ENCODE measurements at places on chromosomes 4 and X.

DNA sequence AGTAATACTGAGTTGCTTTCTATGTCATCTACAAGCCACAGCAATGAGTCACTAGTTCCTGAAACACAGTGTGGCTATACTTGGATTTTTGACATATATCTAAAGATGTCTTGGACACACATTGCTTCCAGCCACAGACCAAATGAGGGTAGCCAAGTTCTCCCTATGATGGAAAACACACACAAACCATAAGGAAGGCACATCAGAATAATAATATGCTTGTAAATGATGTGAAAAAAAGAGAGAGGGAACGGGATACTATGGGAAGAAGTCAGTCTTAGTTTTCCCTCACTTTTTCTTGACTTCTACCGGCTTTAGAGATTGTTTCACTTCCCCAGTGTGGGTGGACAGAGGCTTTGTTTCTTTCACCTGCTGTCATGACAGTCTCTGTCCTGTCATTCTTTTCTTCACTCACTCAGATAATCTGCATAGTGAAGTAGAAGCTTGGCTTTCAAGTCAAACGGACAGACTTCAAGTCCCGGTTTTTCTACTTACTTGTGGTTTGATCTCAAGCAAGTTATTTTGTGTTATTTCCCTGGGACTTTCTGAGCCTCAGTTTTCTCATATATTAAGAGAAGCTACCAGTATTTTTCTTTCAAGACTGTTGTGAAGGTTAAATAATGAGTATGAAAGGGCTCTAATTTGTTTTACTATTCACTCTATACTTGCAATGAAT, 34.7 kb downstream of the P2RY10 start:
- DNase-seq: no peak

- DNase-seq: no peak
These were observed 397.0 kb downstream of the GPAT3 start for GRCh38 chr4:83932750-83933391.

- peak; percentile 41 for DNase-seq
These were observed 6.0 kb downstream of the HMGN5 start for GRCh38 chrX:81195712-81196111.

GRCh38 chr4:13584481-13584880, 40.2 kb upstream of the NKX3-2 start:
- DNase-seq: no peak

DNA sequence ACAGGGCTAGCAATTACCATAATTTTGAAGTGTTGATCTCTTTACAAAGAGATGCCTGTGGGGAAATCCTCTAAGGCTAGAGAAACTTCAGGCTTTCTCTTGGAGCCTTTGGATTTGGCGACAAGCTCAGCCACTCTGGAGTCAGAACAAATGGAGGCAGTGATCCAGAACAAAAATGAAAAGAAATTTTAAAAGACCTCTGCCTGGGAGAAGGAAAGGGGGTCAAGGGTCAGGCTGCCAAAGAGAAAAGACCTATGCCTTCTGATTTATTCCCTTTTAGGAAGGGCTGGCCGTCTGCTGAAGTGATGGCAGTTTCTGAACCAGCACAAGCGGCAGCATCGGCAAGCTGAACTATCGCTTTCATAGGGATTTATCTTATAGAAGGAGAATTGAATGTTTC, 140.8 kb upstream of the SFRP2 start:
- no peak for DNase-seq

DNA sequence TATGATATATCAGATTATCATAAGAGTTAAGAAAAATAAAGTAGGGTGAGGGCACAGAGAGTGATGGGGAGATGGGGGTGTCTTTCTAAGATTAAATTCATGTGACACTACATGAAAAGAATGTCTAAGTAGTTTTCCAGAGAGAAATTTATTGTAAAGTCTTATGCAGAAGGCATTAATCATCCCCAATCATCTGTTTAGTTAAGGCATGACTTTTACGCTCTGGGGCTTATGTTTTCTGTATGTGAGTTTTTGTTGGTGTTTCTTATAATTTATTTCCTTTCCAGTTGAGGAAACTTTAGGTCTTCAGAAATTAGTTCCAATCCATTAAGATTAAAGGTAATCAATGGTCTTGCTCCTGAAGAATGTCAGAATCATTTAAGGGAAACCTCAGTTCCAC, 383.0 kb upstream of the GALNT7 start:
- DNase-seq: no peak

DNA sequence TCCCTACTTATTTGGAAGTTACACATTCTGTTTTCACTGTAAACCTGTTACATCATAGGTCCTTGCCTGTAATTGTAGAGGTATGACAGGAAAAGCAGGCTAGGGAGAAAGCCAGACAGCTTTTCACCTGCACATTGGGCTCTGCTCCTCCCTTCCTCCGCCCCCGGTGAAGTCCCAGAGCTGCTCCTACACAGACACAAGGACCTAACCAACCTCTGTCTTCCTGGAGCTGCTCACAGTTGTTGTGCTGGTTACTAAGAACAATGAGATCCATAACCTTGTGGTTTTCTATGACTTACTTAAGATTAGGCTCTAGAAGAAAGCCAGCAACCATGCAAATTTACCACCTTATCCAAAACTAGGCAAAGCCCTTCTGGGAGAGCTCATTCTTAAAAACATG, 40.0 kb downstream of the MOSPD2 start:
- no peak for DNase-seq

- no peak for DNase-seq
These were observed 382.0 kb downstream of the GABRG1 start for GRCh38 chr4:45741897-45742296.

DNA sequence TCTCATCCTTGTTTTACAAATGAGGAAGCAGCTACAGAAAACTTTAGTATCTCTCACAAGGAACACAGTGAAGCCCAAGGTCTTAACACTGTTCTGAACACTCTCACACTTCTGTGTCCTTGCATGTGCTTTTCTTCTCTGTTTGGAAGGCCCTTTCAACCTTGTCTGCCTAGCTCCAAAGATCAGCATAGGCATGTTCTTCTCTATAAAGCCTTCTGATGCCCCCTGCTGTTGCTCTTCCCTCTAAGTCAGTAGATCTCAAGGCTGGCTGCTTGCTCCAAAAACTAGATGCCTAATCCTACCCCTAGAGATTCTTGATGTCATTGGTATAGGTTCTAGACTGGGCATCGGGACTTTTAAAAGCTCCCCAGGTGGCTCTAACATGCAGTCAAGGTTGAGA, 5.9 kb downstream of the APOO start:
- peak; percentile 47 for DNase-seq

GRCh38 chr4:169971456-169972015, 54.7 kb downstream of the MFAP3L start:
- no peak for DNase-seq

DNA sequence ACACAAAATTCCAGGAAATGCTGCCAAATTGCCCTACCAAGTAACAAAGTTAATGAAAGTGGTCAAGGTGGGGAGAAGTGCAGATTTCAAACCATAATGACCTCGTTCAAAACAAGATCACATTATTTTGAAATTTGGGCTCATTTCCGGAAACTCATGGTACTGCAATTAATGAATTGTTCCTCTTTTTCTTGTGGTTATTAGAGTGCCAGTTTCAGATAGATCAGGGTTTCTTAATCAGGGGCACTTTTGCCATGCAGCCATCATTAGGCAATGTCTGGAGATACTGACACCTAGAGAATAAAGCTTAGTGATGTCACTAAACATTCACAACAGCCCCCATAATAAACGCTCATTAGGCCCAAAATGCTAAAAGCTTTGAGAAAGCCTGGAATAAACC, 381.5 kb upstream of the GALNT7 start:
- no peak for DNase-seq

DNA sequence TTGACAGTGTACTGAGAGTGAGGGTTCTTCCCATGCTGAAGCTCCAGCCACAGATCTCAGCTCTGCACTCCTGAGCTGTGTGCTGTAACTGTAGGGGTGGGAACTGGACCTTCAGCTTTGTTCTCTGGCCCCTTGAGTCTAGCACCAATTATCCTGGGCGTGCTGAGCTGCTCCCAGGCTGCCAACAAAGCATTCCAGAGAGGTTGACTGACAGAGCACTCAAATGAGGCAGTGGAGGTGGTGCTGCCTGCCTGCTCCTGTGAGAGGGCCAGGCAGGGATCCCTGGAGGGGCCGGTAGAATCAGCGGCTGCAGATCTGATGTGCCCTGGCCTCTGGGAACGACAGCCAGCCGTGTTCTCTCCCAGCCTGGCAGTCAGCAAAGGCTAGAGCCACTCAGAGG, 375.7 kb upstream of the AADAT start:
- no peak for DNase-seq

DNA sequence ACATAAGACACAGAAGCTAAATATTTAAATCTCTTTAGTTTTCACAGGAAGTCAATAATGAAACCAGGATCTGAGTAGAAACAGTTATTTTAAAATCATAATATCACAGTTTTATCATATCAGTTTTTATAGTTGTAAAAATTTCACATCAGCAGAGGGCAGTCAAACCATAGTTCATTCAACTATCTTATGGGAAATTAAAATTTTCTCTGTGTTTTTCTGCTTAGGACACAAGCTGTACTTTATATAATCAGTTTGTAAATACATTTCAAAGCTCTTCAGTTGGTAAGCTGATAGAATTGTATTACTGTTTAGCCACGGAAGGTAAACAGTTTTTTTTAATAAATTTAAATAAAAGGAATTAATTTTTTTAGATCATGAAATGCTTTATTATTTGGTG, 204.8 kb upstream of the NUDT6 start:
- DNase-seq: no peak

DNA sequence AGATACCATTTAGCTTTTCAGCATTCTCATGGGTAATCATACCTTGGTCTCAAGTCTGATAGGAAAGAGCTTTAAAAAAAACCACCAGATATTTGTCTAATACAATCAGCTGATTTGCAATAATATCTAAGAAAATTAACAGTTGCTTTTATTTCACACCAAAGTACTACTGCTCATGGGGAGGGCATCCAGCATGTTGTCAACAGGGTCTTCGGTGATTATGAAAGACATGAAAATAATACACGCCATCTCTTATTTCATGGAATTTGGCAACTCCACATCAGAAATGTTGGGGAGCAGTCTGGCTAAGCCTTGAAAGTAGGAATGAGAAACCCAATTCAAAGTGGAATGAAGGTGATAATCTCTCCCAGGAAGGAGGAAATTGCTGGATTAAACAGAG, 3.0 kb downstream of the ASB5 start:
- DNase-seq: no peak

DNA sequence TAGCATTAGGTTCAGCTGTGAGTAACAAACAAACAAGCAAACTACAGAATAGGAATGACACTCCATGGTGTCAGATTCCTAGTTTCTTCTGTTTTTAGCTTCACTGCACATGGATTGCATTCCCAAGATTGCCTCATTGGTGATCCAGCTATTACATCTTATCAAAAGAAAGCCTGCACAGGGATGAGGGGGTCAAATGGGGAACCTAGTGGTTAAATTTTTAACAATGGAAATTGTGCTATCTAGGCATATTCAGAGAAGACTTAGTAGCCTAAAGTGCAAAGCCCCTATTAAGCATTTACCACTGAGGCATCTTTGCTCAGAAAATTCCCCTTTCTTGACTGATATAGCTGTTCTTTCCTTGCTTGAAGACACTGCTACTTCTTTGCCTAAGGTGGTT, 3.9 kb upstream of the TTC29 start:
- DNase-seq: no peak

- DNase-seq: no peak
These were observed 26.6 kb downstream of the ARL9 start for GRCh38 chr4:56532239-56532638.

GRCh38 chr4:183788308-183788905, 116.7 kb upstream of the STOX2 start:
- DNase-seq: no peak

GRCh38 chrX:87900320-87900908, 382.8 kb downstream of the KLHL4 start:
- DNase-seq: no peak

- DNase-seq: no peak
These were observed 2.1 kb downstream of the GEMIN8 start for GRCh38 chrX:14027511-14028019.

GRCh38 chr4:41374490-41374889, 117.8 kb downstream of the UCHL1 start:
- DNase-seq: no peak

DNA sequence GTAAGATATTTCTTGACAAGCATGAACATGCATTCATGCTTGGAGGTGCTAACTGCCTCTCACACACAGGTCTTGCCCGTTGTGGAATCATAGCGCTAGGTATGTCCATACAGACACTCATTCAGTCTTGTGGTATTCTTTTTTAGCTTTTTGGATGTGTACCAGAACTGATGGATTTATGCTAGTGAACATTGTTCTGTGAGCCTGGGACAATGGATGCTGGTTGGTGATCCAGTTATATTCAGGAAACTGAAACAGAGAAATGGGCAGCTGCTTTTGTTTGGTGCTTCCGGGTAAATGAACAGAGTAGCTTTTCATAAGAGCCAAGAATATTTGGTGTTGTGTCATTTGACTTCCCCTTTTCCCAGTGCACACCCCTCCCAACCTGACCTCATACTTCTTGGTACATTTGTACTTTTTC, 78.9 kb upstream of the SLC4A4 start:
- DNase-seq: no peak

DNA sequence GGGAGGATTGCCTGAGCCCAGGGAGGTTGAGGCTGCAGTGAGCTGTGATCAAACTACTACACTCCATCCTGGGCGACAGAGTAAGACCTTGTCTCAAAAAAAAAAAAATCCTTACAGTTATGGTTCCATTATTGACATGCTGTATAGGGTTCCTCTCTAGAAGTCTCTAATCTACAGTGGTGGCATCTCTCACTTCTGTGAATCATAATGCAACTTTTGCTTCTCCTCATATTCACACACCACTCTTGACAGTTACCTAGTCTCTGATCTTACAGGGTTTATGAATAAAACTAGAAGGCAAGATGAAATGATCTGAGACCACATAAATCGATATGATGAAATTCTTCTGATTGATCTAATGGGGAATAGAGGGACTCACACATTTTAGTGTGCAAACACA, 40.6 kb downstream of the DOCK11 start:
- DNase-seq: no peak

- no peak for DNase-seq
These were observed 138.6 kb upstream of the SMARCAD1 start for GRCh38 chr4:94068753-94069719.

GRCh38 chr4:144572660-144573059, 73.3 kb upstream of the HHIP start:
- DNase-seq: peak; percentile 29

GRCh38 chr4:95077864-95078263, 320.1 kb downstream of the BMPR1B start:
- no peak for DNase-seq

DNA sequence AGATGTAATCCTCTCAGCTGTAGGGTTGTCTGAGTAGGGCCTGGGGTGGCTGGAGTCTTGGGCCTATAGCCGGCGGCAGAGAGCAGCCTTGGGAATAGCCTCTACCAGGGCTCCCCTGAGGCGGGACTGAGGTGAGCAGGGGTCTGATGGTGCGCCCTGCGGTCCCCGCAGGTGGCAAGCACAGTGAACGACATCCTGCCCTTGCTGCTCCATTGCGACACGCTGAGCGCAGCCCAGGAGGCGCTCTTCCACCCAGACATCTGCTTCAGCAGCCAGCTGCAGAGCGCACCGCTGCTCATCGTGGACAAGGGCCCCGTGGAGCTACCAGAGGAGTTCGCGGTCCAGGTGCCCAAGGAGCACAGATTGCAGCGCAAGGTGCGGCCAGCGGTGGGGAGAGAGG, 317.0 kb downstream of the ADGRL3 start:
- no peak for DNase-seq

All from BE2C (cell line).